Chondrocyte (in vitro differentiated cells): ENCODE measurements at places on chromosomes 11 and 22. TPM values are rescaled to one million over a fixed set of nuclear protein-coding genes. Genes with fewer than 3 reads are reported as not detected.

Gene PHLDA2
- 63.9 to 69.0 TPM (median 64.4 TPM) in 3 replicates for total RNA-seq

GRCh38 chr11:134942681-134943080 is 530.6 kb upstream of the B3GAT1 start:
- DNase-seq, result no peak

Gene RBMXL2
- not detected in 3 replicates for total RNA-seq

Gene SLC7A4
- total RNA-seq, result 0.22 to 0.28 TPM in 2 of 3 replicates, not detected in the other

DNA sequence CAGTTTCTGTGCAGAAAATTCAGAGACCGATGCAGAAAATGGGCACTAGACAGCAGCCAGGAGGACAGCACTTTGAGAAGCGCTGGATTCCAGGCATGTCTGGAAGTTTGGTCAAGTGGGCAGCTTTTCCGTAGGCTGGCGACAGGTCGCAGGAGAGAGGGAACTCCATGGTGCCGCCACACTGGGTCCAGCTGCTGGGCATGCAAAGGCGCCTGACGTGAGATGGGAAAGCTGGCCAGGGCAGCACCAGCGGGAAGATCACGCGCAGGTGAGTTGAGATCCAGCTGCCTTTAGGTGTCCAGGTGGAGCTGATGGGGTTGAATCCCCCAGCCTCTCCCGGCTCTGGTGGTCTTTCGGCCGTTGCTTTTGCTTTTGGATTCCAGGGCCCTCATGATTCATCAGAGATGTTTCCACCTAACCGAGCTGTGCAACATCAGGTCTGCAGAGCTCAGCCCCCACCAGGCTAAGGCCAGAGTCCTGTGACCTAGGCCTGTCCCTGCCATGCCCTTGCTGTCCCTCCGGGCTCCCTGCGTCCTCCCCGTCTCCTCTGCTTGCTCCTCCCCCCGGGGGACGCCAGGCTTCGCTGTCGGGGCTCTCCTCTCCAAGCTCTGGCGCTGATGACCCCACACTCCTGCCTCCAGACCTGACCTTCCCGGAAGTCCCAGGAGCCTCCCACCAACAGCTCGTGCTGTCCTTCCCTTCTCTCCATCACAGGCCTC is 1001.7 kb downstream of the BRD1 start:
- DNase-seq, result peak; percentile 88

GRCh38 chr11:134976551-134976950 is 564.5 kb upstream of the B3GAT1 start:
- no peak for DNase-seq

Gene CCDC89
- 0.26 to 0.30 TPM (median 0.29 TPM) in 3 replicates for total RNA-seq

Gene APOBEC3C
- total RNA-seq, result 17.2 to 22.3 TPM (median 21.3 TPM) in 3 replicates

Gene CNTN5
- not detected in 3 replicates for total RNA-seq

DNA sequence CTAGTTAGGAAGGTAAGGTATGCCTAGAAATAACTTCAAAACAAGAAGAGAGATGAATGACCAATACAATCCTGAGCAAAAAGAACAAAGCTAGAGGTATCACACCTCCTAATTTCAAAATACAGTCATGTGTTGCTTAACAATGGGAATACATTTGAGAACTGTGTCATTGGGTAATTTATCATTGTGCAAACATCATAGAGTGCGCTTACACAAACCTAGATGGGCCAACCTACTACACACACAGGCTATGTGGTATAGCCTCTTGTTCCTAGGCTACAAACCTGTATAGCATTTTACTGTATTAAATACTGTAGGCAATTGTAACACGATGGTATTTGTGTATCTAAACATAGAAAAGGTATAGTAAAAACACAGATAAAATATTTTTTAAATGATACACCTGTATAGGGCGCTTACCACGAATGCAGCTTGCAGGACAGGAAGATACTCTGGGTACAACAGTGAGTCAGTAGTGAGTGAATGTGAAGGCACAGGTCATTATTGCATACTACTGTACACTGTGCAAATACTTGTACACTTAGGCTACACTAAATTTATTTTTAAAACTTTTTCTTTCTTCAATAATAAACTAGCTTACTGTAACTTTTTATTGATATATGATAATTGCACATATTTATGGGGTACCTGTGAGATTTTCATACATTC is 48.2 kb downstream of the STK33 start:
- no peak for DNase-seq

DNA sequence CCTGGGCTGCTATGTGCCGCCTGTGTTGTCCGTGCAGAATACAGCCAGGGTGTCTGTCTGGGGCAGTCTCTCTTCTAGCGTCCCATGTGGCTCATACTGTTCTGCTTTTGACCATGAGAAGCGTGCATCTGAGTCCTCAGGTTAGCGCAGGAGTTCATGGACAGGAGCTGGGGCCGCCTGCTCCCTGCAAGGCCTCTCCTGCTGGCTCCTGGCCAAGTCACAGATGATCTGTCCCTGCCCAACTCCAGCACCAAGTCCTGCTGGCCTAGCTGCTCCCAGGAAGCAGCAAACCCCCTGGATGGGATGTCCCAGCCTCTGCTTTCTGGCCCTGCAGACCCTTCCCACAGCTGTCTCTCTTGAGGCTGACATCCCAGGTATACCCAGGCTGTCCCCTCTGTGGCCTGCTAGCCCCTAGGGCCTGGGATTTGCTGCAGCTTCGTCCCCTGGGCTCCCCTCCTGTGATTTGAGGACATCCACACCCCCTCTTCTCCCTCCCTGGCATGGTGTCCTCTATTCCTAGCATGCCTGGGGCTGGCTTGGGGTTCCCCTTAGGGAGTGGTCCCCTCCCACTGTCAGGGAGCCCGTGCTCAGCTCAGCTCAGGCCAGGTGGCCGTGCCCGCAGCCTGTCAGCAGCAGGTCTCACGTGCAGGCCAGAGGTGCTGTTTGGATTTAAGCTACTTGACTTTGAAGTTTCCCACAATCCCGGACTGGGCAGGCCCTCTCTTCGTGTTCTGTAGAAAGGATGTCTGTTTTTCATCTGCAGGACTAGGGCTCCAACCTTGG is 17.8 kb downstream of the PRR5 start:
- DNase-seq, result no peak

- no peak for DNase-seq
These were observed 204.3 kb downstream of the TENM4 start for GRCh38 chr11:79236541-79236971.

DNA sequence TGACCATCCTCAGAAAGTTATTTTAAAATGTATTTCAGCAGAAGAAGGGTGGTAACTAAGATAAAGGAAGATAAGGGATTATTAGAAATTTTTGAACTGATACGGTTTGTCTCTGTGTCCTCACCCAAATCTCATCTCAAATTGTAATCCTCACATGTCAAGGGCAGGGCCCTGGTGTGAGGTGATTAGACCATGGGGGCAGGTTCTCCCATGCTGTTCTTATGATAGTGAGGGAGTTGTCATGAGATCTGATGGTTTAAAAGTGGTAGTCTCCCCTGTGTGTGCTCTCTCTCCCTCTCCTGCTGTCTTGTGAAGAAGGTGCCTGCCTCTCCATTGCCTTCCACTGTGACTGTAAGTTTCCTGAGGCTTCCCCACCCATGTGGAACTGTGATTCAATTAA is 36.1 kb downstream of the CYP2R1 start:
- DNase-seq, result no peak

- DNase-seq, result no peak
These were observed 97.7 kb downstream of the RBFOX2 start for GRCh38 chr22:35930933-35931332.

DNA sequence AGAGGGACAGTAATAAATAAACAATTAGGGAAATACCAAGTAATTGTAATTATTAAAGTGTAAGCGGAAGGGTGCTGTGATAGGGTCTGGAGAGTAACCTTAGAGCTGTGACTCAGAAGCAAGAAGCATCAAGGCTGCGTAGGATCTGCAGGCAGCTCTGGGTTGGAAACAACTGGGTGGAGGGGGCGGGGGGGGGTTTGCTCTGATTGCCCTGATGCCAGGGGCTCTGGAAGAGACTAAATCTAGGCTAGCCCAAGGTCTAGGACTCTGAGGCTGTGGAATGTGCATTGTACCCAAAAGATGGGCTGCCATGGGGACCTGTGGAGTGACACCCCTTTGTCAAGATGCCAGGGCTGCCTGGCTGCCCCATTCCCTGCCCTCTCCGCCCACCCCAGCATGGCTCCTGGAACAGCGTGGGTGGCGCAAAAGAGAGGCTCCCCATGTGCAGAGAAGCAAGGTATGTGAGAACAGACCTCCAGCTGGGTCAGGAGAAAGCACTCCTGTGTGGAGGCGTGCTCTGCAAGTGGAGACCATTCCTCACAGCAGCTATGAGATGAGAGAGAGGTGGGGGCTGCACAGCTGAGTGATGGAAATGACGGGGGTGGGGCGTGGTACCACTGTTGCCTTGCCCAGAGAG is 101.1 kb upstream of the CRYBB3 start:
- DNase-seq, result no peak

DNA sequence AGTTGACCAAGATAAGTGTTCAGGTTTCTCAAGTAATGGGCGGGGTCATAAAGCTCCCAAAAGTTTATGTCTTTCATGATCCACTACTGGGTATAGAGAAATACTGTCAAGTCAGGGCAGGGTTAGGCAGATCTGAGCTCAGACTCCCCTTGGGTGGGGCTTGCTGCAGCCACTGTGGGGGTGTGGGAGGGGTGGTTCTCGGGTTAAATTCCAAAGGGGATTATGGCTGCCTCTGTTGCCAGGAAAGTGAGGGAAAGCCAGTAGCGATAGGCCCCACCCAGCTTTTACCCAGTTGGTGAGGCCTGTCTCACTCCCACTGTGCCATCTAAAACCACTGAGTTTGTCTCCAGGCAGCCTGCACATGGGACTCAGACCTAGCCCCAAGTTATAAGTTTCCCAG is 37.8 kb downstream of the DLG2 start:
- DNase-seq, result no peak

GRCh38 chr22:29936186-29936585 is 53.2 kb downstream of the MTMR3 start:
- DNase-seq, result no peak

Gene RAB36
- total RNA-seq, result 2.9 to 4.7 TPM (median 3.5 TPM) in 3 replicates

- no peak for DNase-seq
These were observed 26.2 kb upstream of the GUCY1A2 start for GRCh38 chr11:107044503-107044902.

DNA sequence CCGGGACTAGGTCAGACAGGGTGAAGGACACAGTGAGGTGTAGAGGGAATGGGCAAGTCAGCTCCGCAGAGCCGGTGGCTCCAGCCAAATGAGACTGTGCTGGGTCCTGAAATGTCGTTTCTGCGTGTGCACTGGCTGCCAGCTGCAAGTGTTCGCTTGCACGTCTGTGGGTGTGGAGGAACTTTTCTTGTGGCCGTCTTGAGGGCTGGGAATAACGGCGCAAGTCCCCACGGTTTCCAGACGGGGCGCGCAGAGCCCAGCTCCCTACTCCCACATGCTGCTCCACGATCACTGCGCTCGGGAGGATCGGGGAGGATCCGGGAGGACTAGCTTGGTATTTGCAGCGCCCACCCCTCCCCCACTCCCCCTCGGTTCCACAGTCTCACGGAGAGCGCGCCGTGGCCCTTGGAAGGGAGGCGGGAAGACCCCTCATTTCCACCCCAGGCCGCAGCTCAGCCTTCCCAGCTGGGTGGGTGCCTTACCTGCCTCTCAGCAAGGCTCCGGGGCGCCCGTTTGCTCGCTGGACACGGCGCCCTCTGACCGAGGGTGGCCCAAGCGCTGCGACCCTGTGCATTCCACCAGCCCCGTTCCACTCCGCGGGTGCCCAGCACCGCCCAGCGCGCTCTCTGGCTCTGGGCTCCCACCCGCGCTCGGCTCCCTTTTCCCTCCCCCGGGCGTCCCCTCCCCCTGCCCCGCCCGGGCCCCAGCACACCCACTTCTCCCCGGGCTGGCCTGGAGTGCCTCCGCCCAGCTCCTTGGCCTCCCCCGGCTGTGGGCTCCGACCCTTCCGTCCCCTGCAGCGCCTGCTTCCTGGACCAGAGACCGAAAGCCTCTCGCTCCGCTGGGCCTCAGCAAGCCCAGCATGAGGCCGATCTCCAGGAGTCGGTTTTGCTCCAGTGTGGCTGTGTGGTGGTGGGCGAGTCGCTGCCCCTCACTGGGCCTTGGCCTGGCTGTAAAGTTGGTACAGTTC is at the start of gene KCNE3:
TSS of gene KCNE3 (minus strand) at position 634 of the 970 bp plus-strand sequence. CDS start 9,986 bp downstream, outside the sequence.
- no peak for DNase-seq

GRCh38 chr22:37511395-37512104 is 7.7 kb downstream of the CARD10 start:
- no peak for DNase-seq

Gene PPP2R5B
- 21.7 to 33.2 TPM (median 29.3 TPM) in 3 replicates for total RNA-seq

GRCh38 chr11:74366576-74366975 is 31.7 kb downstream of the PGM2L1 start:
- no peak for DNase-seq

Gene SYT8
- total RNA-seq, result 7.1 to 20.4 TPM (median 7.3 TPM) in 3 replicates

DNA sequence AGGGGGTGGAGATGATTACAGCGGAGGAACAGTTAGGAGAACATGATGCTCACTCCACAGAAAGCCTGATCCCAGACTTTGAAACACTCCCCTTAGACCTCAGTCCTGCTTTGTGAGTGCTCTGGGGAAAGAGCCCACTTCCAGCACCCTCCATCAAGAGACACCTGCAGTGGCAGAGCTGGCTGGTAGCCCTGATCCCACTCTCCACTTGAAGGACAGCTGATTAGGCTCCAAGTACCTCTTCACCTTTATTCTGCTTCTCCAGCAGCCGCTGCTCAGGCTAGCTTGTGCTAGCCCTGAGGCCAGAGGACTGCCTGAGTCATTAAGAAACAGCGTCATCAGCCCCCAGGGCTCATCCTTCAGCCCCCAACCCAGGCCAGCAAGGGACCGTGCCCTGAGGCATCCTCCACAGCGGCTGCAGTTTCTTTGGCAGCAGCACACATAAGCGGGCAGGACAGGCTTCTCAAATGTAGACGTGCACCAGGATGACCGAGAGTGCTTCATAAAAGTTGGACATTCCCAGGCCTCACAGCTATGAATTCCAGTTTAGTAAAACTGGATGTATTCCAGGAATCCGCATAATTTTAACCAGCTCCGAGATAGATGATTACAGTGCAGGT is 146.0 kb upstream of the TBCEL start:
- DNase-seq, result no peak

DNA sequence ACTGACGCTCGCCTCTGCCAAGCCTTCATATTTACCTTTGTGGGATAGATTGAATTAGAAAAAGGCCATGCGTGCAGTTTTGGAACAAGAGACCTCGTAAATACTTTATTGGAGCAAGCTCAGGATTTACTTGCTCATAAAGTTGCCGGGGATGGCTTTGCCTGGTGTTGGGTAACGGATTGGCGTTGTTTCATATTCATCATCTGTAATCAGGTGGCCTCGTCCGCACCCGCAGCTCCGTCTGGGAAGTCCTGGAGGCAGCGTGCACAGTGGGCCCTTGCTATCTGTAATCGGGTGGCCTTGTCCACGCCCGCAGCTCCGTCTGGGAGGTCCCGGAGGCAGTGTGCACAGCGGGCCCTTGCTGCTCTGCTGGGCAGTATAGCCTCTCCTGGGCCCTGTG is 1209.3 kb downstream of the BRD1 start:
- no peak for DNase-seq
